ENCODE measurements at places on chromosomes 11 and 22.

DNA sequence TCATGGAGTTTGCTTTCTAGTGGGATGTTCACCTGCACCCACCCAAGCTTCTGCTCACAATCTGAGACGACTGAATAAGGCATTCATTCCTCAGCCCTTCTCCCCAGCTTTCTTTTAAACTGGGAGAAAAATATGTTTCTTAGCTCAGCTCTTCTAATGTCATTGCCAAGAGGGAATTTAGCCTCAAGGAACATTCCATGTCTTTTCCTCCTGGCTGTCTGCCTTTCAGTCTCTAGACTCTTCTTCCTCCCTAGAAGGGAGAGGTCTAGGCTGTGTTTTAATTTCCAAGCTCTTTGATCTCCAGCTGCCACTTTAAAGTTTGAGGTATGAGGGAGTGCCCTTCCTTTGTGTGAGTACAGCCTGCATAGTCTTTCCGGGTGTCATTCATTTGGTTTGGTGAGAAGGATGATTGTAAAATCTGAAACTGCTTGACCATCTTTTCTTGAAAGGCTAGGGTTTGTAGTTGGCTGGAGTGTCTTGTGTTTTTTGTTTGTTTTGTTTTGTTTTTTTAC lies 11.7 kb upstream of the HTATIP2 start:
- no peak for DNase-seq

- DNase-seq, result no peak
Measured at GRCh38 chr22:49690454-49690853, 137.2 kb downstream of the BRD1 start.

DNA sequence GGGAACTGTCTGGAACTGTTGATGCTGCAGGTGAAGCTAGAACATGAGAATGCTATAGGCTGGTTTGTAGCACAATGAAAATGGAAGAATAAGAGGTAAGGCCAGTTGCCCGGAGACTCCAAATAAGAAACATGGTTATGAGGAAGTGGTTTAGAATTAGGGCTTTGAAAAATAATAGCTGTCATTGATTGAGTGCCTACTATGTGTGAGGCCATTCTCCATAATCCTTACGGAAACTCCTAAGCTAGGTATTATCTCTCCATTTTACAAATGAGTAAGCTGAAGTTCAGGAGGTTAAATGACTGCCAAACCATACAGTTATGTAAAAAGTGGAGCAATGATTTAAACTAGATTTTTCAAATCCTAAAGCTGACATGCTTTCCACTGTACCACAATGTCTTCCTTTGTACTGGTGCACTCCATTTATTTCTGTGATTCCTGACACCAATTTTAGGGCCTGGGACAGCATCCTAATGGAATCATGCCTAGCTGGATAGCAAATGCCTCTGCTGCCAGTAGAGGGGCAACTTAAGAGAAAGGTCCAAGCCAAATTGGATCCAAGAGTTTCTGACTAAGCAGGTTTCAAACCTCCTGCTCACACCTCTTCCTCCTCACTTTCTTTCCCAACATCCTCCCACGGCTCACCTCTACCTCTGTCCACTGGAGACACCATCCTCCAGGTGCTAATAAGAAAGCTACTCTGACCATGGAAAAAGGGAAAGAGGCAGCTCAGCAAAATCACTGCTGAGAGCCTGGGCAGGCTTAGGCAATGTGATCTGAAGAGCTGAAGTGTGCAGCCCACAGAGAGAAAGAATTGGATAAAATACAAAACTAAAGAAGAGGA lies 46.9 kb upstream of the PICALM start:
- DNase-seq, result no peak

DNA sequence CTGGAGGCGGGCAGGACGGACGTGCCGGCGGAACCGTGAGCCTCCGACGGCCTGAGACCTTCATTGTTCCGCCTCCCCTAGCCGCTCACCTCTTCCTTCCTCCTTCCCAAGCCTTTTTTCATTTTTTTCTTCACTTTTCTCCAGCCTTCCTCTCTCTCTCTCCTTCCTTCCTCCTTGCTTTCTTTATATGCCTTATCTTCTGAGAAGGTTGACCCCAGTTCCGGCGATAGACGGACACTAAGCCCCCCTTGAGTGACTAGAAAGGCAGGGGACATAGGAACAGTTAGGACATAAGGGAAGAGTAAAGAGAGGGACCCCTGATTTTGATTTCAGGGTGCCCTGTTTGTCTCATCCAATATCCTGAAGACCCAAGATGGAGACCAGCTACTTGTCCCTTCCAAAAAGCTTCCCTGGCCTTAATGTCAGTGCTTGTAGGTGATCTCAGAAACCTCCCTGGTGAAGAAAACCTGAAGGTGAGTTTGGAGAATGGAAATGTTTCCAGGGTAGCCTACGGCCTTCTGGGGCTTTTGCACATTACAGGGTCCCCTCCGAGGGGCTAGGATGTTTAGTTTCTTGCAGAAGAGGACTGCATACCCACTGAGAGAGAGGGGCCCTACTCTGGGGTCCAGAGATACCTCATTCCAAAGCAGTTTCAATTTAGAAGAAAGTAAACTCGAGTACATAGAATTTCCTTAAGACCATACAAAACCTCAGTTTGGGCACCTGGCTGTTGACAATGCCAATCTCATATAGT lies 3.5 kb downstream of the ADM start:
- no peak for DNase-seq

DNA sequence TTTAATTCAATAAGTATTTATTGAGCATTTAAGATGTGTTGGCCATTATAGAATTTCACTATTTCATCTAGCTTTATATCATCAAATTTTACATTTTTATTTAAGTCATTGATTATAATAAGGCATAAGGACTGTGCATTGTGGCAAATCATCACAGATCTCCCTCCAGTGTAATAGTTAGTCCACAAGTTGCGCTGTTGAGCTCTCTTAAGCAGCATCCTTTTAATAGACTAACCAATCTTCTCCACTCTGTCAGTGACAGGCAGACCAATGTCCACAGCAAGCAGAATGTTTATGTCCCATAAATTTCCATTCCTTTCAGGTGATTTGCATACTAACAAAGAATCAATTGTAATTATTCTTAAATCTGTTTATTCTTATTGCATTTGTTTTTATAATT lies 595.3 kb upstream of the CCDC90B start:
- DNase-seq, result no peak

GRCh38 chr11:120923866-120924508 lies 99.9 kb upstream of the TBCEL start:
- no peak for DNase-seq

DNA sequence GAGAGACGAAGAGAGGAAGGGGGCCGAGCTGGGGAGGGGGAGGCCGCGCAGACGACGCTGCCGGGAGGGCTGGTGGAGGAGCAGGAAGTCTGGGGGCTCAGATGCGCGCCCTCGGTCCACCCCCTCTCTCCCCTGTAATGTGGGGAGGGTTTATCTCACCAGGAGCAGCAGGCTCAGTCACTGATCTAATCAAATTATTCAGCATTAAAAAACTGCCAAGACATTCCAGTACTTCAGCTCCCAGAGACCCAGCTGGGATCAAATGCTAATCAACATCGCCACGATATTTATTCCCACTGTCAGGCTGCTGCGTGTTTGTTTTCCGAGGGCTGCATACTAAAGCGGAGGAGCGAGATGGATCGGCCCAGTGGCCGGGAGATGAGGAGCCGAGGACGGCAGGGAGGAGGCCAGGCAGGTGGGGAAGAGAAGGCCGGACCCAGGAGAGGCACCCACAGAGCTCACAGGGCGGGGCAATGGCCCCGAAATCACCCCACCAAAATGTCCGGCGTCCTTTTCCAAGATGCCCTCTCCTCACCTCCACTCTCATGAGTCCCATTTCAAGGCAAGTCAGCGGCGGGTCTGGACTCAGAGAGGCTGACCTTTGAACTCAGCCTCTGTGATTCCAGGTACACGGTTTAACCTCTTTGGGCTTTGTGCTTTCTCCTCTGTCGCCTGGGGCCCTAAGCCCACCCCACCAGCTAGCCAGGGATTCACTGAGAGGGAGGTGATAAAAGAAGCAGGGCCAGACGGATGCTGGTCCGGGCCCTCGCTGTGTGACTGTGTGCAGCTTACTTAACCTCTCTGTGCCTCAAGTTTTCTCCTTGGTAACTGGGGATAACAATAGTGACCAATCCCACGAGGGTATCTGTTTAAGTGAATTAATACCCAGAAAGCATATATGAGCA lies 502.1 kb downstream of the MN1 start:
- no peak for DNase-seq

- no peak for DNase-seq
Measured at GRCh38 chr11:72720784-72721183, 31.4 kb downstream of the ARAP1 start.

DNA sequence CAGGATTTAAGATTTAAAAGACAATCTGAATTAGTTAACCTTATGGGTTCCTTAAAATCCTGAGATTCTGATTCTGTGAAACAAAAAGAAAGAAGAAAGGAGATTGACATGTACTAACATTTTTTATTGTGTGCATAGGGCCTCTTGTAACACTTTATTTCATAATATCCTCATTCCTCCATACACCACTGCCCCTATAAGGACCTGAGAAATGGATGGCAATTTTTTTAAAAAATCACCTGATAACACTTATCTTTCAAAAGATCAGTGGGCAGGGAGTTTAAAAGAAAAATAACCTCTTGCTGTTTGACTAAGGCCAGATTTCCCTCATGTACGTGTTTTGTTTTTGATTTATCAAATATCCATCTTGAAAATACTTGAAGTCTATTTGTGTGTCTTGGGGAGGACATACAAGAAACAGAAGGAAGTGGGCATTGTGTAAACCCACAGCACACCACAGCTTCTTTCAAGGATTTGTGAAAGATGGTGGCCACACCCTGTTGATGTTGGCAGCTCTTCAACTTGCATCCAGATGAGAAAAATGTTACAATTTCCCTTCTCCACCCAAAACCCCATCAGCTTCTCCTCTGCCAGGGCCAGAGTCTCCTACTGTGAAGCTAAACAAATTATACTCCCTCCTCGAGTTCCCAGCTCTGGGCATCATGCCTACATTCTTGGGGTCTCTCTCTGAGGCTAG lies 35.0 kb upstream of the MPEG1 start:
- no peak for DNase-seq

- DNase-seq, result no peak
Measured at GRCh38 chr22:31861226-31861840, 83.0 kb upstream of the YWHAH start.

DNA sequence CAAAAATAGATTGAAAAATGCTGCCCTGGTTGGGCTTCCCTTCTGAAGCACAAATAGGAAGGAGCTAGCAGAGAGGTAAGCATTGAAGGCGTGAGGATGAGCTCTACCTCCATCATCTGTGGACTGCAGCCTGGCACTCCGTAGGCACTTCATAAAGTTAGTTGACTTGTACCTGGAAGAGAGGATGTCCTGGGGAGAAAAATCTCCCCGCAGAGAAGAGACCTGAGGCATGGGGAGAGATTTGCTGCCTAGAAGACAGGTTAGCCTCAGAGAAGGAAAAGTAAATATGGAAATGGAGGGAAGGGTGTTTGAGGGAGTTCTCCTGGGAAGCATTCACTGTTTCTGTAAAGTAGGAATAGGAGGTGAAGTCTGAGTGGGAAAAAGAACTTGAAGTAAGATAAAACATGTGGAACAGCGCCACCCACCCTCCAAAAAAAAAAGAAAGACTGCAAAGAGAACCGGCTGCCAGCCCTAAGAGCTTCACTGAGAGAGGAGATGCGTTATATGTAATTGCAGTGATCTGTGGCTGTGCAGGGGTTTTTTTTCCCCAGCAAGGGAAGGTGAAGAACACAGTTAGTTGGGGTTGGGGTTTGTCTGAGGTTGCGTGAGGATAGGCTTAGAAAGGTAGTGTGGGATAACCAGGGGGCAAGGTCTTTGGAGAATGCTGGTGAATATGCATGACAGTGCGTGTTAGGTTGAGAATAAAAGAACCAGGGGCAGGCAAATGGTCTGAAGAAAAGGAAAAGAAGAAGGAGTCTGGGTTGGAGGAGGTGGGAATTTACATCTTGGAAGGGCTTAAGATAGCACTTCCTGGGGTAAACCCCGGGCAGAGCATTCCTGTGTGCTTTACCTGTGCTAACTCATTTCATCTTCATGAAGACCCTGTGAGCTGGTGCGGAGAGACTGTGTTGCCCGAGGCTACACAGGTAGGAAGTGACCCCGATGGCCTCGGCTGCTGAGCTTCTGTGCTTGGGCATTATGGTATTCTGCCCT lies 16.0 kb downstream of the TNRC6B start:
- DNase-seq, result no peak

GRCh38 chr22:50656122-50657070 lies 16.2 kb upstream of the SHANK3 start:
- DNase-seq, result no peak

DNA sequence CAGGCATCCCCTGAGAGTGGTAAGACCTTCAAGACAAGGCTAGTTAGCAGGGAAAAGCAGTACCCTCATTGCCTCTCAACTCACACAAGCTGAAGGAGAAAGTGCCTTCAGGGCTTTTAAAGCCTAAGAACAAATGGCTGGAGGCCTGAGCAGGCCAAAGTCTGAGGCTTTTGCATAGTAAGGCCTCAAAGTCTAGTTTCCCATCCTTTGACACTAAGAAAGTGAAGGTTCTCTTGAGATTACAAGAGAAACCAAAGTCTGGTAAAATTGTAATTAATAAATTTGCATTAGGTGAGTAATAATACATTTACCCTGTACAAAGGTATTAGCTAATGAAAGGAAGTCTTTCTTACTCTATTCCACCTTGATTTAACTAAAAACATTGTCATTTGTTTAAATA lies 47.0 kb upstream of the CCDC89 start:
- DNase-seq, result no peak

DNA sequence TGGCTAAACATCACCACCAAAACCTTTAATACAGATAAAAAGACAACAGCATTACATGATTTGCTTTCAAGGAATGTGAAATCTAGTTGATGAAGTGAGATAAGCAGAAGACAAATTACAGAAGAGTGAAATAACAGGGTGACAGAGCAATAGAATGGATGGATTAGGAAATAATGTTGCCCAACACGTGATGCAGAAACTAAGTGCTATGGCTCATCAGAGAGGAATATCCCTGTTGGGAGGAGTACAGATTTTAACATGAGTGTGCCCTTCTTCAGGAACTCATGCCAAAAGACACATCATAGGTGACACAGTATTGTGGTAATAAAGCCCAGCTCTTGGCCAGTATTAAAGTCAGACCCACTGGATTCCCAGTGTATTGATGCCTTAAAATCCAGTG lies 176.6 kb upstream of the RAG2 start:
- DNase-seq, result no peak

- DNase-seq, result no peak
Measured at GRCh38 chr22:23106344-23106743, 35.4 kb downstream of the RSPH14 start.
